ENCODE measurements at places on chromosomes 2 and 18.

- DNase-seq = no peak
Measured at GRCh38 chr18:74896390-74896991, 298.8 kb downstream of the ZNF407 start.

DNA sequence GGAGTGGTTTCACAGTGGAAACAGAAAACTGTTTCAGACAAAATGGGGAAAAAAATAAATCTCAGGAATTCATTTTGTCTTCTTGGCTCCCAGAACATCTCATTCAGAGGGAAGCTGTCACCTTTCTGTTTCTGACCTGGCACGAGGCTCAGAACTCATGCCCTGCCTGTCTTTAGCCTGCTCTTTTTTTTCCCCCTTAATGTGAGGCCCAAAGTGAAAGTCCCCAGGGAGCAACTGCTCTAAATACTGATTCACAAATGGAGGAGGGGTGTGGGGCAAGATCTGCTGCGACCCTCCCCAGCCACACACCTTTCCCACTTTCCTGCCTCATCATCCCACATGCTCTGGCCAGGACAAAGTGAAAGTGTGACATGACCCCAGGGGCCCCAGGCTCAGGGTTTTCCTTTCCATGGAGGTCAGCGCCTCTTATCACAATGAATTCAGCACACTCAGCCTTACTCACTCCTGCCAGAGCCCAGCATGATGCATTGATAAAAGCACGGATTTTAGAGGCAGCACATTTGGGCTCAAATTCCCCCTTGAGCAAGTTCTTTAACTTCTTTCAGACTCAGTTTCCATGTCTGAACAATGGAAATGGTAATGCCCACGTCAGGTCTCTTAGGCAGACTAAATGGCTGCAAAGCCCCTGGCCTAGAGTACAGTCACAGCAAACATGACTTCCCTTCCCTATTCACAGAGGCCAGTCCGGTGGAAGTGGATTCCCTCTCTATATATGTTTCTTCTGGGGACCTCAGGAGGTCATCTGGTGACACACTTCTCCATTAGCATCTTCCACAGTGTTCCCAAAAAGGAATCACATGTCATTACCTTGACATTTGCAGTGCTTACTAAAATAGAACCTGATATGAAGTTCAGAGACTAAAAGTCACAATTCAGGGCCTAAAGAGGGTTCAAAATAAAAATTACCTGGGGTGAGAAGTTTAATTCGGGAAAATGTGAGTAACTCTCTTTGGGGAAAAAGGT, 55.3 kb upstream of the TMEM163 start:
- no peak for DNase-seq

DNA sequence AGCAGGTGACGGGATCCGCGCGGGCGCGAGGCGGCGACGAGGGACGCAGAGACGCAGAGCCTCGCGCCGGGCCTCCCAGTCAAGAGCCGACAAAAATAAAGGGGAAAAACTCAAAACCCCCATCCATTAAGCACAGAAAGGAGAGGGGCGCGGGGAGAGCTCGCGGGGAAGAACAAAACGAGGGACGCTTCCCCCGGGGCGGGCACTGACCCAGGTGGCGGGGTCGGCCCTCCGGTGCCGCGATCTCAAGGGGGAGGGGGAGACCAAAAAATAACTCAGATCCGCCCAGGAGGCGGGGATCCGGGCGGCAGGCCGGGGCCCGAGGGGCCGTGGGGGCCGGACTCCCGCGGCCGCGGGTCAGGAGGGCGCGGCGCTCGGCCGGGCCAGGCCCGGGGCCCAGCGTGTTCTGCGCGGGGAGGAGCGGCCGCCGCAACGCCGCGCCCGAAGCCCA, 597 bp downstream of the RNF103 start:
- peak; percentile 27 for DNase-seq

DNA sequence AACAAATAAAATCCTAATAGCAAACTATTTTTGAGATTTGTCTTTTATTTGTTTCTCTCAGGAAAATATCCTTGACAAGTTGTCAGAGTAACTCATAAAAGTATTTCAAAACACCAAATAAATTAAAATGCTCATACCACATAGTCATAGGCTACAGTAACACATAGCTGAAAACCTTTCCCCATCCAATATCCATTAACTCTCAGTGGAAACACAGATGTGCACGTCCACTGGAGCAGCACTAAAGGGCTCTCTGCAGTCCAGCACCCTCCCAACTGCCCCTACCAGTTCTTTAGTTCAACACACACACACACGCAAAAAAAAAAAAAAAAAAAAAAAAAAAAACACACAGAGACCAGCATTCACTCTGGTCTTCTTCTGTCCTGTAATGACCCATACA, 879 bp upstream of the XDH start:
- no peak for DNase-seq

- no peak for DNase-seq
Measured at GRCh38 chr2:132780651-132781050, 110.6 kb upstream of the LYPD1 start.

- no peak for DNase-seq
Measured at GRCh38 chr2:56169521-56169920, 14.3 kb upstream of the CCDC85A start.

DNA sequence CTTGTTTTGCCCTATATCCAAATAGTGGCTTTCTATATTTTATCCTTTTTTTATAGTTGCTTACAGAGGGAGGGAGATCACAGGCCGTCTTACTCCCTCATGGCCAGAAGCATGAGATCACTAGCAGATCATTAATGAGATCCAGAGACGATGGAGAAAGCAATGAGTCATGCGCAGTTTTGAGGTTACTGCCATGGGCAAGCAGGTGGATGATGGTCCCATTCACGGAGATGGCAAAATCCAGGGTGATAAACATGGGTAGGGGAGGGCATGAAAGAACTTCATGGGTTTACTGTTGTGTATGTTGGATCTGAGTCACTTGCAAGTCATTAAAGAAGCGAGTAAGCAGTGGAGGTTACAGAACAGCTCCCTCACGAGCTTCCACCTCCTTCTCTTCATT, 60.4 kb downstream of the C18orf63 start:
- DNase-seq = no peak

DNA sequence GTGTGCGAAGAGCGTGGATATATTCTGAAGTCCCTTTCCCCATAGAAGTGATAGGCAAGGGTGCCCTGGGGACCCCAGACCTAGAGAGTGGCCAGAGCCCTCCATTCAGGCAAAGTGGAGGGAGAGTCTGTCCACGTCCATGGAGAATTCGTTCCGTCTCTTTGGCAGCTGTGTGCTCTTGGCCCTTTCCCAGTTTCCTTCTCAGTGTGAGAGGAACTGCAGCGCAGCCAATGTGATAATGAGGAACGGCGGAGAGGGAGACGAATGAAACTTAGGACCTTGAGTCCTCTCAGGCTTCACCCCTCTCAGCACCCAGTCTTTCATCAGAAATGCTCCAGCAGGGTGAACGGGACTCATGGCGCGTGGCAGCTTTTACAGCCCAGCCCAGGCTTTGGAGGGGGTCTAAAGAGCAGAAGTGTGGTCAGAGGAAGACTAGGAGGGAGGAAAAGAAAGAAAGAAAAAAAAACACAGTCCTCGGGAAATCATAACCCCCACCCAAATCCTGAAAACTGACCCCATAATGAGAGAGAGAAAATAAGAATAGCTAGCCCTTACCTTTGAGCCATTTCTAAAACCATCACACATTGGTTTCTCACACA, 95.0 kb upstream of the RIOK3 start:
- DNase-seq = no peak

DNA sequence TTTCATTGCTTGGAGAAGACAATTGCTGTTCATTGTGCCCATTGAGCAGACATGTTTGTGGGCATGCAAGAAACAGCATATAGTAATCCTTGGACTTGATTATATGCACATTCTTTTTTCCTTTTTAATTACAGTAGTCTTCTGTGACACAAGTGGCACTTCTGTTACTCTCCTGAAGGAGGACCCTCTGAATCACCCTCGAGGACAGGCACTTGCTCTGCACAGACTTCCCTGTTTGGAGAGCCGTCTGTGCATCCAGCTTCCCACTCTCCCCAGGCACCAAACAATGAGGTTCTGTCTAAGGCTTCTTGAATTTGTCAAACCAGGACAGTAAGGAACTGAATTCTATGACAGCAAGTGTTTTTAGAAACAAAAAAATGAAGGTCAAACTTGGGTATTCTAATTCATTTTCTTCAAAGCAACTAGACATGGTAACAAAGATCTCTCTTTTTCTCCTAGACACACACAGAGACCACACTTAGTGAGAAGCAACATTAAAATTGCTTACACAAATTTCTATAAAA, 844.6 kb upstream of the ID2 start:
- no peak for DNase-seq

GRCh38 chr2:236008006-236008405, 160.2 kb downstream of the GBX2 start:
- DNase-seq = no peak

DNA sequence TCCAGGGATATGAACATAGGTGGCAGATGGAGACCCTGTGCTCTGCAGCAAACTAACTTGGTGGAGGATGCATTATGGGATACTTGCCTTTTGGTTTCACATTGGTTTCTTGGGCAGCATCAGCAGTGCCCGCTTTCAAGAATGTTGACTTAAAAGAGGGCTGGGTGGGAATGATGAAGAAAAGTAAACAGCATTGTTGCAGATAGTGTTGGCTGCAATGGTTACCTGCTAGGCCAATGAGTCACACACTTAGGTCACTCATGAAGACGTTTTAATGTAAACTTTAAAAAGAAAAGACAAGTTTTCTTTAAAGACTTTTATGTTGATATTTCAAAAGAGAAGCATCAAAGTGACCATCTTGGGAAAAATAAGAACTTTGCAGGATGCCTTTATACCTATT, 26.1 kb upstream of the FAM237A start:
- DNase-seq = no peak

GRCh38 chr18:8803063-8803795, 97.9 kb downstream of the MTCL1 start:
- no peak for DNase-seq

GRCh38 chr2:203438528-203438927, 96.6 kb downstream of the RAPH1 start:
- DNase-seq = no peak

DNA sequence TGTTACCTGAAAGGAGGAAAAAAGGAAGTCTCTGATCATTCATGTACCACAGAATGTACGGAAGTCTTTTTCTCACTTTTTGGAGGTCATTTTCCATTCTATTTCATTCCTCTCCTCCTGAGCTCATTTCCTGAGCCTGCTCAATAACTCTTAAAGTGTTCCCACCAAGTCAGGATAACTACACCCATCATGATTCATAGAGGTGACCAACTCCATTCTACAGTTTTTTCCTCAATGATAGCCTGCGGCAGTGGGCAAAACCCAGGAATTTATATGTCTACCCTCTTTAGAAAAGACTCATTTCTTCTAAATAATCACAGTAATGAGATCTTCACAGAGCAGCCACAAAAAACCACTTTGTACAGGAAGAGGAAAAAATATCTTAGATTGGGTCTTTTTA, 372.5 kb downstream of the RBM43 start:
- DNase-seq = no peak

Measured in T-helper 22 cell (primary cell).